ENCODE measurements at places on chromosomes 5 and 9. TPM values are rescaled to one million over a fixed set of nuclear protein-coding genes. Genes with fewer than 3 reads are reported as not detected.

UGT3A1 gene
- not detected for total RNA-seq

IL13 gene
- total RNA-seq = 0.20 TPM

CCDC192 gene
- total RNA-seq = 0.45 TPM

NXNL2 gene
- not detected for total RNA-seq

PCDHA11 gene
- total RNA-seq = not detected

PIK3R1 gene
- total RNA-seq = 212 TPM

SPATA31D4 gene
- not detected for total RNA-seq

PRUNE2 gene
- 0.40 TPM for total RNA-seq

SLC4A9 gene
- not detected for total RNA-seq

TRIM7 gene
- 2.2 TPM for total RNA-seq

GRM6 gene
- total RNA-seq = not detected

FOXD4 gene
- not detected for total RNA-seq

CDH6 gene
- not detected for total RNA-seq

KIF4B gene
- total RNA-seq = not detected
